MM.1S (cell line): ENCODE measurements at places on chromosomes 1 and 21.
A peak's percentile ranks its signal among the peaks of the same experiment; 100 is the strongest.

- DNase-seq, result no peak
These were observed 20.0 kb upstream of the CD101 start for GRCh38 chr1:116981521-116982037.

DNA sequence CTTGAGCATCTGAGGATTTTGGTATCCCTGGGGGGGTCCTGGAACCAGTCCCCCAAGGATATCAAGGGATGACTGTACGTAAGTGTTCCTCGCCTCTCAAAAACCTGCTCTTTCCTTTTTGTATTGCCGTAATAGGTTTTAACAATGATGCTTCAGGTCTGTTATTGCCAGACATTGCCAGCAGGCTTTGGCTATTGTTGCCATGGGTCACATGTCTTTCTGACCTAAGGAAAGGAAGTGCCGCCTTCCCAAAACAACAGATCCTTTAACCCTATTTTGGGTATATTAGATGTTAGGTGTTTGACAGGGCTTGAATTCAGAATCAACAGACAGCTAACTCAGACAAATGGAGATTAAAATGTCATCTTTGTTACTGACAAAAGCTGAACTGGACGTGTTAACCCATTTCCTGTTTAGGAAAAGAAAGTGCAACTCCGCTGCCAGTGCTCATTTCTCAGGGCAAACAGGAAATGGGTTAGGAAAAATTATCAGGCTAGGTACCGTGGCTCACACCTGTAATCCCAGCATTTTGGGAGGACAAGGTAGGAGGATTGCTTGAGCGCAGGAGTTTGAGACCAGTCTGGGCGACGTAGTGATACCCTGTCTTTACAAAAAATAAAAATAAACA is 12.4 kb upstream of the PRPF38B start:
- DNase-seq, result peak; percentile 35

- no peak for DNase-seq
These were observed 146.2 kb downstream of the C1orf21 start for GRCh38 chr1:184533049-184533448.

DNA sequence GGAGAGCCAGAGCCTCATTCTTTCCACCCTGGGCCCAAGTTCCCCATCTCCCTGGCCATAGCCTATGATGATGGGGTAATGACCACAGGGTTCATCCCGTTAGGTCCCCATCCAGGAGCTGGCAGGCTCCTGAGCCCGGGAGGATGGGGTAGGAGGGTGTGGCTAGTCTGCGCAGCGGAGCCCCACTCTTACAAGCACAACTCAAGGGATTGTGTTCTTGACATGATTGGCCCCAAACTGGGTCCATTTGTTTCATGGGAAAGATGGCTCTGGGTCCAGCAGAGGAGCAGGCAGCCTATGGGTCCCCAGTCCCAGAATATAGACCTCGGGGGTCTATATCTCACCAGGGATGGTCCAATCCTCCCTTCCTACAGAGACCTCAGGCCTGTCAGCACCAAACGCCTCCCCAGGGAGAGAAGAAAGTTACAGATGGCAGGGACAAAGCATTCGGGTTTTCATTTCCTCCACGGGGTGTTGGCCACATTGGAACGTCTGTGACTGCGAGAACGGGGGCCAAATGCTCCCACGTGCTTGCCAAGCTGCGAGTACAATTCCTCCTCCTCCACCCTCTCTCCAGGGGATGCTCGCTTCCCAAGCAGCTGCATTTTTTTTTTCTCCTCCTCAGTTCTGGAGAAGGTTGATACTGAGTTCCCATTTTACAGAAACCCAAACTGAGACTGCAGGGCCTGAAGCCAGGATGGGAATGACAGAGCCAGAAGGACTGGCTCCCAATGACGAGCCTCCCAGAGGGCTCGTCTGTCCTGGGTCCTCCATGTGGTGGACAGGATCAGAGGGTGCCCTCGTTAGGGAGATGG is 71.0 kb downstream of the DHRS3 start:
- no peak for DNase-seq

DNA sequence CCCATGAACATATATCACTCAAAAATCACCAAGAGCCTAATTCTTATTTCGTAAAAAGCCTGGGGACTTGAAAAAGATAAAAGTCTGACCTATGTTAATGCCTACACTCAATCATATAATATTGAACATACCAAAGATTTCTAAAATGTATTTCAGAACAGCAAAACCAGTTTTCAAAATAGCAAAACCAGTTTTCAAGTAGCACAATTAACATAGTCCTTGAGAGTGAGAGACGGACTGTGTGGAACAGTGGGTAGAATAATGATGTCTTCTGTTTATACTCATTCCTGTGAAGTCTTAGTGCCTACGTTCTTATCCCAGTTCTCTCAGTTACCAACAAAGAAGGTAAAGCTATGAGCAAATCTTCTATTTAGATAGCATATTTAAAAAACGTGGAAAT is 22.3 kb upstream of the RGS2 start:
- no peak for DNase-seq

- no peak for DNase-seq
These were observed 696 bp upstream of the GPATCH3 start for GRCh38 chr1:26900815-26901511.

DNA sequence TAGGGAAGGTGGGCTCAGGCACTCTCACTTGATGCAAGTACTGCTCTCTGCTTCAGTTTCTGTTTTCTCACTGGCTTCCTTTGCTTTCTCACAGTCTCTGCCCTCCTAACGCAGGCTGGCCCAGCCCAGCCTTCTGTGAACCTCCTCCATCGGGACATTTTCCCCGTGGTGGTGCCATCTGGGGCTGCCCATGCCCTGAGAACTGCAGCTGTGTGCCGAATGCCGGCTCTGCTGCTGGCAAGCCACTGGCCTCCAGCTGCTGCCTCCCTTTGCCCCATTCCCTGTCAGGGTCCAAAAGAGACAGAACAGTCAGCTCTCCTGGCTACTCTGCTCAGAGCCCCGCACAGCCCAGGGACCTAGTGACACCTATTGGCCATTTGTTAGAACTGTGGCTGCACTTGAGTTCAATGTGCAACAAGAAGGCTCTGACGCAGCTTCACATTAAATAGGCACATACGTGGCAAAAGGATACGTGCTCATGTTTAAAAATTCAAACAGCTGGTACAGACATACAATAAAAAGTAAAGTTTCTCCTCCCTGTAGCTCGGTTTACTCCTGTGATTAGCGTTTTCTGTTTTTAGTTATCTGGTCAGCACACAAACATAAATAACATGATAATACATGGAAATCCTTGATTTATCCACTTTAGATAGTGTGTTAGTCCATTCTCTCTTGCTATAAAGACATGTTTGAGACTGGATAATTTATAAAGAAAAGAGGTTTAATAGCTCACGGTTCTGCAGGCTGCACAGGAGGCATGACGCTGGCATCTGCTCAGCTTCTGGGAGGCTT is 46.6 kb downstream of the FCRL5 start:
- peak; percentile 95 for DNase-seq
